ENCODE measurements at places on chromosomes 1 and 21.

DNA sequence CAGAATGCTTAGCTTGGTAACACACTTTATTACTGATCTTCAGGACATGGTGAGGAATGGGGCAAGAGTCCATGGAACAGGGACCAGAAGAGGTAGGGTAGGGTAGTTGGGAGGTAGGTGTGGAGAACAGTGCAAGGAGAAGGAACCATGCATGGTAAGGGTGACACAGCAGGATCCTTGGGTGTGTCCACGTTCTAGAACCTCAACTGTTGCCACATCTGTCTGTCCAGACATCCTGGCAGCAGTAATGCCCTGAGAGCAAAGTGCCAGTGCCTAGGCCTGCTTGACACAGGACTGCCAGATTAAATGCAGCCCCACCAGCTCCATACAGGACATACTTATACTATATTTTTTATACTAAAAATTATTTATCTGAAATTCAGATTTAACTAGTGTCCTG, 13.9 kb downstream of the DMAP1 start:
- DNase-seq = no peak

DNA sequence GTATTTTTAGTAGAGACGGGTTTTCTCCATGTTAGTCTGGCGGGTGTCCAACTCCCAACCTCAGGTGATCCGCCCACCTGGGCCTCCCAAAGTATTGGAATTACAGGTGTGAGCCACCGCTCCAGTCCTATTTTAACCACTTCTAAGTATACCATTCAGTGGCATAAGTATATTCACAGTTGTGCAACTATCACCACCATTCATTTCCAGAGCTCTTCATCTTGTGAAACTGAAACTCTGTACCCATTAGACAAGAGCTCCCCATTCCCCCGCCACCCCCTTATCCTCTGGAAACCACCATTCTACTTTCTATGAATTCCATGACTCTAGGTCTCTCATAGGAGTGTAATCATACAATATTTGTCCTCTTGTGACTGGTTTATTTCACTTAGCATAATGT, 40.2 kb upstream of the CAMTA1 start:
- no peak for DNase-seq

GRCh38 chr1:55626326-55626725, 411.2 kb upstream of the USP24 start:
- peak; percentile 30 for DNase-seq

GRCh38 chr1:24502065-24502708, 449 bp upstream of the RCAN3 start:
- DNase-seq = no peak

DNA sequence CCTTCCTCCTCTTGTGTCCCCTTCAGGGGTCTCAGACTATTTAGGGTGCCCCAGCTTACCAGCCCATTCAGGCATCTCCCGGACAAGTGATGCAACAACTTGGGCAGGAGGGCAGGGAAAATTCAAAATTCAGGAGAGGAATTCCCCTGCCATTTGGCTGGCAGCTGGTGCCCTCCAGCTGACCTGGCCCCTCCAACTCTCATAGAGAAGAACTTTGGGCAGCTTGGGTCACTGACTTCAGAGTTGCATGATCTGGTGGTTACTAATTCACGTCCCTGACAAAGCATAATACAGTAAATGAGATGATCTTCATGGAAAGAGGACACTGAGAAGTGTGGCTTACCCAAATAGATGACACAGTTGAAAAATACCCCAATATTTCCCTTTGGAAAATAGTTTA, at the start of gene FCAMR:
Gene FCAMR (minus strand): TSS at position 15 of the 400 bp plus-strand sequence. CDS start 335 bp downstream, outside the sequence.
- no peak for DNase-seq

DNA sequence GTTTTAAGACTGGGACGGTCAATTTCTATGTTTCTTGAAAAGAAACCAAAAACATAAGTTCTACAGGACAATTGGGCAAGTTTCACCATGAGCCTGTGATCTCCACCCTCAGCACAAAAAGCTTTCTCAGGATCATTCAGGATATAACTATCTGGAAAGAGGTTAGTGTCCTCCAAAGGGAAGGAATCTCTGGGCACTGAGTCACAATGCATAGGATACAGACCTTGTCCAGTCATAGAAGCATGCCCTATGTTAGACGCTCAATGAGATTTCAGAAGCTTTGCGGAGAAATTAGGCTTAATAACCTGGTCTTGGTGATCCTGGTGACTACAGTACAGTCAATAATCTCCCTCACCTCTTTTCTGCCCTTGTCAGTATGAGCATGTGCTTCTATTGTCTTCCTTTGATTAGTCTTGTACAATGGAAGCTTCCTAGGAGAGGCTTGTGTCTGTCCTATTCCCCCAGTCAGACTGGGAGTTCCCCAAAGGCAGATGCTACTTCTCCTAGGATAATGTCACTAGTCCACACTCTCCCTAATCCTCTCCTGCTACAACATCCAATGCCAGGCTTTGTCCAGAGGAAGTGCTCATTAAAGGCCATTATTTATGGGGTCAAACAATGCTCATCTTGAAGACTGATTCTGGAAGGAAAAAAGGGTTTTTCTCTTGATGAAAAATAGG, 97.4 kb downstream of the KCNH1 start:
- DNase-seq = no peak

- no peak for DNase-seq
Observed at GRCh38 chr1:228935198-228935663, 200.0 kb downstream of the RHOU start.

DNA sequence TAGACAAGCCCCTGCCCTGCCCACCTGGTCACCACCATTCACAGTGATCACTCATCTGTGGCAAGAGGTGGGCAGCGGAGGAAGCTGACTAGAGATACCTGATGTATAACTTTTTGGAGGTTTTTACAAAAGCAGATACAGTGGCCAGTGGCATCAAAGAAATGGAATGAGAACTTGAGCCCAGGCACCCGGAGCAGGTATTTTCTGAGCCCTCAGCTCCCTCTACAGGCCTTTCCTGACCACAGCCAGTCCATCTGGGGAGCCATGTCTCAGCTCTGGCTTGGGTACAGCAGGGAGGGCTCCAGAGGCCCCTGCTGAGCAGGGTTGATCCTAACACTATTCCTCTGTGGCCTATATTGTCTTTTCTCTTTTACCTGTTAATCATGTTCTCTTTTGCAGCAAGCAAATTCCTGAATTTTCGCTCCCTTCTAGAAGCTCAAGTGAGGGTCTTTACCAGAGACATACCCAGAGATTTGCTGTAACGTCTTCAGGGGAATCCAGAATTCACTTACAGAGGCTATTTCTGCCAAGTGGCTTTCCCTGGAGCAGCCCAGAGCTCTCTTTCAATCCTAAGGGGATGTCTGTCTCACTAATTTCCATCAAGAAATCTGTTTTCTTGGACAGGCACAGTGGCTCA, 27.3 kb downstream of the GPR157 start:
- no peak for DNase-seq

DNA sequence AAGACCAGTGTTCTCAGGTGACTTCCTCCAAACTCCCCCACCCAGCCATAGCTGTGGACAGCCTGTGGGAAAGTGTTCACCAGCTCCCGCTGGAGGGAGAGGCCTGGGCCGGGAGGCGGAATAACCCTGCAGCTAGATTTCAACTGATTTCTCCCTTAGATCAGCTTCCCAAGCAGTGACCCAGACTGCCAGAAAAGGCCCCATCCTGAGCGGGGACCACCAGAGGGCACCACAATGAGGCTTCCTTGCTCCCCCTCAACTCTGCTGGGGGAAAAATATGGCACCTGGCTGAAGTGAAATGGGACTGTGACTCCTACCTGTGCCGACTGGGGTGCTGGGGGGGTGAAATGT, 50.8 kb downstream of the RHBG start:
- DNase-seq = no peak

DNA sequence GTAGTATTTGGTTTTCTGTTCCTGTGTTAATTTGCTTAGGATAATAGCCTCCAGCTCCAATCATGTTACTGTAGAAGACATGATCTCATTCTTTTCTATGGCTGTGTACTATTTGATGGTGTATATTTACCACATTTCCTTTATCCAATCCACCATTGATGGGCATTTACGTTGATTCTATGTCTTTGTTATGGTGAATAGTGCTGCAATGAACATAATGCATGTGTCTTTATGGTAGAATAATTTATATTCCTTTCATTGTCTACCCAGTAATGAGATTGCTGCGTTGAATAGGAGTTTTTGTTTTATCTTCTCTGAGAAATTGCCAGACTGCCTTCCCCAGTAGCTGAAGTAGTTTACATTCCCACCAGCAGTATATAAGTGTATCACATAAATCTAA, 538.8 kb downstream of the LRRIQ3 start:
- DNase-seq = no peak

- DNase-seq = no peak
Observed at GRCh38 chr1:42264511-42265190, 70.4 kb downstream of the FOXJ3 start.

- no peak for DNase-seq
Observed at GRCh38 chr1:7420098-7420445, 351.0 kb upstream of the VAMP3 start.

GRCh38 chr1:157404063-157404501, 148.2 kb downstream of the FCRL5 start:
- no peak for DNase-seq

DNA sequence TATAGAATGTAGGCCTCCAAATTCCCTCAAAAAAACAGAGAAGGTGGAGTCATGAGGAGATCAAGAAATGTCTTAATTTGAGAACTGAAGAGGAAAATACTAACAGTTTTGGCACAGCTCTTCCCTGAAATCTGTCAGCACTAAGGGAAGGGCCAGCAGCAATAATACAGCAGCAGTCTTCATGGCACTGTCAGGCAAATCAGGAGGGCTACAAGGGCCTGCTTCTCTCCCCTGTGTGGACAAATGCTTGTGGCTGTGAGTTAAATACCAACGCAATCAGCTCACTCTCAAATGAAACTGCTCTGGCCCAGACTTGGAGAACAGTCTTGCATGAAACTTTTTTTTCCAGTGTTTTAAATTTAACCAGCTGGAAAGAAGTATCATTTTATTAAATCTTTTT, 20.5 kb upstream of the CNN3 start:
- DNase-seq = no peak

- no peak for DNase-seq
Observed at GRCh38 chr1:33819913-33820311, 44.0 kb upstream of the HMGB4 start.

DNA sequence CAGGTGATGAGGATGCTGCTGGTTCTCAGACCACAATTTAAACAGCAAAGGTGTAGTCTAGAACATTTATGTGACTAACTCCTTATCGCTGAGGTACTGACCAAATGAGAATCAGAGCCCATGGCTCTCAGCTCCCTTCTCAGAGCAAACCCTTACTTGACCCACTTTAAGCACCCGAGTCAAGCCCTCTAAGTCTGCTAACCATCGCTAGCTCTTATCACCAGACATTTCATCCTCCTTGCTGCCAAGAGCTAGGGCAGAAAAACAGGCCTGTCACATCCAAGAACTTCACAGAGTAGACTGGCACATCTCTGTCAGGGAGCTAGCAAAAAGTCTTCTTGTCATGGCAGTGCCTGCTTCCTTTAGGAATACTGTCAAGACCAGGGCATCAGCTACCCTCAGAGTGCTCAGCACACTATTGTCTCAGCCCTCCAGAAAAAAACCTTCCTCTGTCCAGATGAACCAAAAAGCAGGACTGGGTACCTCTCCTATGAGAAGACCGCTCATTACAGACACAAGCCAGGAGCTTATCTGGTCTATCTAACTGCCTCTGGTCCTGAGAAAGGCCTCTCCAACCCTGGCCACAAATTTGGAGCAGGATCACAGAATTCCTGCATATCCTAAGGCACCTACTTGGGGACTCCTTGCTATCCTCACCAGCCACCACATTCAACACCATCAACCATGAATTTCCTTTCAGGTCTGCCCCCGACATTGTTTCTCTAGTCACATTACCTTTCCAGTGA, 26.2 kb downstream of the ERI3 start:
- DNase-seq = no peak

- DNase-seq = no peak
Observed at GRCh38 chr1:186985889-186986491, 157.2 kb downstream of the PLA2G4A start.

DNA sequence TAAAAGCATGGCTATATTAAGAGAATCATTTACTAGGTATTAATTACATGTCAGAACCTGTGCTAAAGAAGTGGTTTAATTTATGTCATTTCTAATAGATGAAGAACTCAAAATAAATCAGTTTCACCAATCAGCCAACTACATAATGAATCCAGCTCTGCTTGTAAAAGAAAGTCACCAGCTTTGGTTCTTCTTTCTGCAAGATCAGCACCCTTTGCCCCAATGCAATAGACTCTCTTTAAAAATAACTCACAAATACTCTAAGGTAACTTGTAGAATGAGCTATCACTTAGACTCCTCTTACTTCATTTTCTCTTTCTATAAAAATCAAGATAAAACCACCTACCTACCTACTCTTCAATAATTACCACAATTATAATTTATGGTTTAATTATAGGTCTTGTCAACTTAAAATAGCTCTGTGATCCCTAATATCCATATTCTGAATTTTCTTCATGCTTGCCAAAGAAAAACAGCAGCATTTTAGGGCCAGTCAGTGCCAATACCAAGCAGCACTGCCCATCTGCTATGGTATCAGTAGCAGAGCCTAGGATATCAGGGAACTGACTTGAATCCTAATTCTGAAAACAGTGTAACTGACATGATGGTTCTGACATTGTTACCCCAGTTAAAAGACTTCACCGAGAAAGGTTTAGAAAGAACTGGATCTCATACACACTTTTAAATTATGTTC, 11.3 kb downstream of the SLC19A2 start:
- DNase-seq = no peak

DNA sequence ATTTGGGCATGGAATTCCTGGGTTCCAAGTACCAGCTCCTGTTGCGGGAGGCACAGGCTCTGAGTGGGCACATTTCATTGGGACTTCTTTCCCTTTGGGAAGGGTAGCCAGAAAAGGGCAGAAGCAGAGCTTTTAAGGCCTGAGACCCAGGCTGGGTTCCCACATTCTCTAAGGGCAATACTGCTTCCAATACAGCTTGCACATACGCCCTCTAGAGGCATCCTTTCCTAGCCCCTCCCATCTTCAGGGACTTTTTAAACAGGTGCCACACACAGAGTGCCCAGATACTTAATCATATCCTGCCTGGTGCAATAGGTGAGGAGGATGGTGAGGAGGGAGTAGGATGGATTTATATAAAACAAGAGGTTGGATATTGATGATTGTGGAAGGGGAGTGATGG, 5.7 kb downstream of the GPR88 start:
- no peak for DNase-seq

DNA sequence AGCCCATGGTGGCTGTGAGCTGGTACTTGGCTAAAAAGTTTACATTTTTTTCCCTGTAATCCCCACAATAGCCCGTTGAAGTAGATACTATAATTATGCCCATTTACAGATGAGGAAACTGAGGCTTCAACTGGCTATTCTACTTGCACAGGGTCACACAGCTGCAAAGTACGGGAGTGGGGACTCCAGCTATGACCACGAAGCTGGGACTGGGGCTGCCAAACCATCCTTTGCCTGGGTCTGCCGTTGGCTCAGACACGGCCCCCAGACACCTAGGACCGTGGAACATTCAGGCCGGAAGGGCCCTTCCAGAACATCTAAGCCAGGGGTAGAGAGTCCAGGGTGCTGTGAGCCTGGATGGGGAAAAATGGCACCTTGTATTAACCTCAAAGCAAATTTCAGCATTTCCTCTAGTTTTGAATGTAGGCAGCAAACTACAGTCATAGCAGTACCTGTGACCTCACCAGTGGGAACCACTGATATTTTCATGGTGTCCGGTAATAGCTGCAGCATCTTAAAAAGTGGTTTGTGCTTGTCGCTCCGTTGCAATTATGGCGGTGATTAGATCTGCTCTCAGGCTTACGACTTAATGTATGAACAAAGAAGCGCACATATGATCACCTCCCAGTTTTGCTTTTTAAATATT, 4.3 kb downstream of the TP73 start:
- DNase-seq = no peak

Measured in epithelial cell of proximal tubule (primary cell).